RCC 7860 (cell line): ENCODE measurements at places on chromosomes 5 and 9.

GRCh38 chr5:8714861-8715260 lies 831.0 kb downstream of the SEMA5A start:
- DNase-seq = no peak

DNA sequence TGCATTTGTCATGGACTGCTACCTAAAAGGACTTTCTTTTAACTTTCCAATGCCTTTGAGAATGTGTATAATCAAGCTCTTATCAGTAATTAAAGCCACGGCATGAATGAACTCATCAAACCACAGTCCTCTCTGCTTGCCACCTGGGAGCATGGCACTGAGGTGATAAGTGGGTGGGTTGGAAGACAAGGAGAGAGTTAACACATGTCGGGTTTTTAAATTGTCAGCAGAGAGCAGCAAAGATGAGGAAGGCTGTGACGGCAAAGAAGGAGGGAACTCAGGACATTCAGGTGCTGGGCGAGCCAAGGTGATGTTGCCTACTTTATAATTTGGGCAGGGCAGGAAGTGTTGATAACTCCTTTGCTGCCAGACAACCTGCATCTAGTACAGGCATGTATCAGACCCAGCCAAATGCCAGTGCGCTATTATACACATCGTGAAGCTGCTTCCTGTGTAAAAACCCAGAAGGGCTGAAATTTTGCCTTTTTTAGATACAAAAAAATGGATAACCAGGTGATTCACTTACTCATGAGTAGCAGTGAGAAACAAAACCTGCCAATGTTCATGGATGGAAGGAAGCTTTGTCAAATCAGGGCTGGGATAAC lies 269.1 kb downstream of the KIF4B start:
- no peak for DNase-seq

DNA sequence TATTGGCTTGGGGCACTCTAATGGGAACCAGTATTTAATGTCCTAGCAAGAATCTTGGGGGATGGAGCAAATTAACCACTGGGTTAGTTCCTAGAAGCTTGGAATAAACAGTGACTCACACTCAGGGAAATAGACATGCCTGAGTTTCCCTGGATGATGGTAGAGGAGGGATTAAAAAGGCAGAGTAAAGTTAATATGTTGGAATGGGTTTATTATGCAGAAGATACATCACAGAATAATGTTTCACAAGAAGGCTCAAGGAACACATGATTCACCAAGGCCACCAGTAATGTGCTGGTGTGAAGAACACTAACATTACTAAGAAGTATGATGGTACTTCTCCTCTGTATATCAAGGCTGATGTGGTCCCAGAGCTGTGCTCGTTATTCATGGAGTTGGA lies 752.9 kb upstream of the SEMA6A start:
- DNase-seq = no peak

DNA sequence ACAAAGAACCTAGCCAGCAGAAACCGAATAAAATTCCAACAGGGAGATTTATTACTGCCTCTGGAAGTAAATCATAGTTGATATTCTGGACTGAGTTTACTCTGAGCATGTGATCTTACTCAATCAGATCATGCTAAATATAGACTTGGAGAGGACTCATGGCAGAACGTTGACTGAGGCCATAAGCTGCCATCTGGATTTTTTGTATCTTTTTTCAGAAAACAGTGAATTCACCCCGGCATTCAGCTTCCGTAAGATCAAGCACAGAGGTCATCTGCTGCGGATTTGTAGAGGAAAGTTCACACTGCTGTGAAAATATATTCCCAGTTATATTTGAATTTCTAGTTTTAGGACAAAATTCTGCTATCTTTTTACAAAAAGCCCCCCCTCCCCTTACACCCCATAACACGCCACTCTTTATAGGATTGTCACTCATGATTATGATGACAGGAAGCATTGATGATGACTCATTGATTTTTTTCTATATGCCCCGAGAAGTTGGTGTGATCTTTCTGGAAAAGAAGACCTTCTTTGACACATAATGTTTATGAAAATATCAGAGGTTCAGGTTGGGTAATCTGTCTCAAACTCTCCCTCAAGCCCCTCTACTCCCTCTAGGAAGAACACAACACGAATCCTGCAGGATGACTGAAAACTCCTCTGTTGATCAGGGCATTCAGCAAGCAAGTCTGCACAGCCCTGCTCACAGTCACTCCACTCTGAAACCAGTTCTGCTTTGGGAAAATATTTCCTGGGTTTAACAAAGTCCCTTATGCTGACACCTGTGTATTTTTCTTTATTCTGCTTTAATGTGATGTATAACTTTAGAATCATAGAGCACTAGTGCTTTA lies 70.8 kb downstream of the NXNL2 start:
- DNase-seq = no peak

GRCh38 chr9:107587191-107587963 lies 97.8 kb upstream of the KLF4 start:
- no peak for DNase-seq

DNA sequence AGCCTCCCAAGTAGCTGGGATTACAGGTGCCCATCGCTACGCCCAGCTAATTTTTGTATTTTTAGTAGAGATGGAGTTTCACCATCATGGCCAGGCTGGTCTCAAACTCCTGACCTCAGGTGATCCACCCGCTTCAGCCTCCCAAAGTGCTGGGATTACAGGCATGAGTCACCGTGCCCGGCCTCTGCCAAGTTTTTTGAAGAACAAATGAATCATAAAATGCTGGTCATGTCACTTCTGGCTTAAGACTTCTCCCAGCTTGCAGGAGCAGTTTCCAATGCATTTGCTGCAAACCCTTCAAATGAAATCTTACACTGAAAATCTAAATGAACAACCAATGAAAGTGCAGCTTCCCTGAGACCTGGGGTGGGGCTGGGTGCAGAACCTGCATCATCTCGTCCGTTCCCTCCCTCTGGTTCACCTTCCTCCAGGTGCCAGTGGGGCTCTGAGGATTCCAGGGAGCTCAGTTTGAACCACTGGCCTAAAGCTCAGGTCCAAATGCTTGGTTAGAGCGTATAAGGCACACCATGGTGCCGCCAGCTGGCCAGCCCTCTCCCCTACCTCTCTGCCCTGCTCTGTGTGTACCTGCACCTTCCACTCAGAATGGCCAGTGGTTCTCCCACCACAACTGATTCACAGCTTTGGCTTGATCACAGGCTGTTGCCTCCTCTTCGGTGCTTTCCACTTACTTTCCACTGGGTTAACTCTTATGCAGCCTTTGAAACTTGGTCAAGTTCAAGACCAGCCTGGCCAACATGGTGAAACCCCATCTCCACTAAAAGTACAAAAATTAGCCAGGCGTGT lies 39.8 kb upstream of the FUBP3 start:
- peak; percentile 44 for DNase-seq

- DNase-seq = peak; percentile 52
Measured at GRCh38 chr9:98992885-98993569, 49.3 kb downstream of the COL15A1 start.

- DNase-seq = no peak
Measured at GRCh38 chr5:96016216-96016615, 54.6 kb upstream of the ELL2 start.

- no peak for DNase-seq
Measured at GRCh38 chr9:97840521-97840920, 12.5 kb upstream of the FOXE1 start.

GRCh38 chr5:30930736-30931135 lies 262.8 kb upstream of the CDH6 start:
- peak; percentile 24 for DNase-seq

DNA sequence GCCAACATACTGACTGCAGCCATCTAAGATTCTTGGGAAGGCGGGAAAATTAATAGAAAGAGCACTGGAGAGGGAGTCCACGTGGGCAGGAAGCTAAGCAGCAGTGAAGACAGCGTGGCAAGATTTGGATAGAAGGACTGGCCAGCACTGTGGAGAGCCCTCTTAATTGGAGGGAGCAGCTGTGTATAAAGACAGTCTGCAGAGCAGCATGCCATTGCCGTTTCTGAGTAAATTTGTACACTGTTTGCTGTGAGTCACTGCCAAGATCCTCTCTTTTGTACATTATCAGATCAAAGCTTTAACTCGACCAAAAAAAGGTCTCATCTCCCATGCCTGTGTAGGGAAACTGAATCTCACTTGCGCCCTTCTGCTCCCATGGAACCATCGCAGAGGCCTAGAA lies 45.3 kb downstream of the INSYN2B start:
- no peak for DNase-seq

GRCh38 chr9:134742822-134743535 lies 101.4 kb downstream of the COL5A1 start:
- no peak for DNase-seq

GRCh38 chr5:173327948-173328843 lies at the start of gene STC2:
STC2 (minus strand) TSS chr5:173328414; CDS start chr5:173328193, 221 bp downstream.
- DNase-seq = peak; percentile 79

GRCh38 chr5:137734331-137734730 lies 1.6 kb downstream of the KLHL3 start:
- DNase-seq = no peak

DNA sequence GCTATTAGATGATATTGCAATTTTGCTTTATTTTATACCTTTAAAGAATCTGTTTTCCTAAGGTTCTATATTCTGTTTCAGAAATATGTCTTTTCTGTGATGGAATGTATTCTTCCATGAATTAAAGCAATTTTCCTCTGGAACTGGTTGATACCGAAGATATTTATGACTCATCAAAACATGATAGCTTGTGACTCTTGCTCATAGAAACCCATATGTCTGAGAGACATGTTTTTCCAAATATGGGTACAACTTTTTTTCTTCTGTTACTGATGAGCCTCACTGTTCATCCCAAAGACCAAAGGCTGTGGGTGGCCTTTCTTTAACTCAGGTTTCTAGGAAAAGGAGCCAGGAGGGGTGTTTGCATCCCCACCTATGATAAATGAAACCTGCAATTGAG lies 126.1 kb upstream of the PAPPA start:
- peak; percentile 65 for DNase-seq

DNA sequence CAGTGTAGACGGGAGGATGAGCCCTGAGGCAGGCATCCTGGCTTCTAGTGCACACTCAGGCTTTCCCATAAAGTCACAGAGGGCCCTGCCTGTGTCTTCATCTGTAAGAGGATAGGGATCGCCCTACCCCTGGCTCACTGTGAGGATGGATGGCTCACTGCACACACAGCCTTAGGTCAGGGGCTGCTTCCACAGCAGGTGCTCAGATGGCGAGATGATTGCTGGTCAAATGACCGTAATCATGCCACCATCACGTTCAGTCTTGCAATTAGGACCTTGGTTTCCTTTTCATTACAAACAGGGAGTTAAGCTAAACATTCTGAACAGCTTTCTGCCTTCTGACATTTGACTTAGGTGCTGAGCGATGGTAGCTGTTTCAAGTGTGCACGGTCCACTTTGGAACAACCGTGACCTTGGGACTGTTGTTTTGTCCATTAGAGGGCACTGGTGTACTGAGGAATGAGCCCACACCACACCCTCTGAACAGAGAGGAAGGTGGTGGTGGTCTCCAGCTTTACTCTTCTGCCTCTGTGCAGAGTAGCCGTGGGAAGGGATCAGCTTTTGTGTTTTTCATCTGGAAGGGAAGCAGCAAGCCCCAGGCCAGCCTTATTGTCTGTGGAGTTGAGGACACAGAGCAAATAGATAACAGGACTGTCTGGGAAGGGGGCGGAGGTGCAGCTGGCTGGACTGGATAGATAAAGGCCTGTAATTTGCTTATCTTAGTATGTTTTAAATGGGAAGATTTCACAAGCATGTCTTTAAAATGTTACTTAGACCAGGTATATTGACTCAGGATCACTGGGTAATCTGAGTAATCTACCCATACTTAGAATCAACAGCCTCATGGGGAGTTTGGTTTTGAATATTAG lies 183.1 kb downstream of the TRIO start:
- no peak for DNase-seq

- DNase-seq = no peak
Measured at GRCh38 chr5:1725641-1726468, 73.8 kb downstream of the MRPL36 start.

GRCh38 chr9:96612966-96613589 lies 6.6 kb downstream of the CDC14B start:
- no peak for DNase-seq

DNA sequence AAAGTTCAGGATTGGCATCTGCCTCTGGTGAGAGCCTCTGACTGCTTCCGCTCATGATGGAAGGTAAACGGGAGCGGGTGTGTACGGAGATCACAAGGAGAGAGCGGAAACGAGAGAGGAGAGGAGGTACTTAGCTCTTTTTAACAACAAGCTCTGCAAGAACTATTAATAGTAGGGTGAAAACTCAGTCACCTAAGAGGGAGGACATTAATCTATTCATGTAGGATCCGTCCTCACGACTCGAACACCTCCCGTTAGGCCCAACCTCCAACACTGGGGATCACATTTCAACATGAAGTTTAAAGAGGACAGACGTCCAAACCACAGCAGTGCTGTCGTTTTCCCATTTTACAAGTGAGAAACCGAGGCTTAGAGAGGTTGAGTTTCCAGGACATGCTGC lies 173.7 kb downstream of the SLC28A3 start:
- no peak for DNase-seq

- DNase-seq = no peak
Measured at GRCh38 chr5:65854925-65855324, 71.5 kb upstream of the ERBIN start.

GRCh38 chr5:94263068-94263467 lies 355.3 kb downstream of the KIAA0825 start:
- DNase-seq = no peak

DNA sequence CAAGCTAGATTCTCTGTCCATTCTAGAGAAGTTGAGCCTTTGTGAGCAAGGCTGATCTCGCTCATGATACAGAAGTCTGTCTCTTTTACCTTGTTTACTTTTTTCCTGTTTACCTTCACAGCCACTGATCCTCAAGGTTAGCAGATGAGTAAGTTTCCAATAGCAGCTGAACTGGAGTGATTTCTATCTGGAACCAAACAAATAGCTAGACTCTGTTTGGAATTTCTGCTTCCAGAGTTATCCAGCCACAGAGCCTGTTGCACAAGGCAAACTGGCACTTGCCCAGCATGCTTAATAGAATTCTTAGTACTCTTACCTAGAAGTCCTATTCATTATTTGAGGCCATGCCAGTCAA lies 12.8 kb upstream of the PANK3 start:
- DNase-seq = no peak

GRCh38 chr5:124410539-124411488 lies 335.6 kb downstream of the ZNF608 start:
- no peak for DNase-seq

DNA sequence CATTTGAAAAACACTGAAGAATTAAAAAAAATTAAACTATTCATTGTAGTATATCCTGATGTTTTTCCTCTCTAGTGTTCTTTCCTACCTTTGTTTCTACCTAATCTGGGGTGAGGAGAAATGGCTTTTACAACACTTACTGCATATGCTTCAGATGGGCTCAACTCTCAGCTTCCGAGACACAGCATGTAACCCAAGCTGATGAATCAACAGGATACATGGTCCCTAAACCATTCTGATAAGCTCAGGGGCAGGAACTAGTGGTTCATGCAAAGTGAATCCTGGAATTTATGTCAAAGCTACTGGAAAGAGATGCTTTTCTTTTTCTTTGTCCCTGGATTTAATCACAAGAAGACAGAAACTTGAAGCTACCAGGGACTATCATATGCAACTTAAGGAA lies 672.5 kb upstream of the RORB start:
- no peak for DNase-seq

DNA sequence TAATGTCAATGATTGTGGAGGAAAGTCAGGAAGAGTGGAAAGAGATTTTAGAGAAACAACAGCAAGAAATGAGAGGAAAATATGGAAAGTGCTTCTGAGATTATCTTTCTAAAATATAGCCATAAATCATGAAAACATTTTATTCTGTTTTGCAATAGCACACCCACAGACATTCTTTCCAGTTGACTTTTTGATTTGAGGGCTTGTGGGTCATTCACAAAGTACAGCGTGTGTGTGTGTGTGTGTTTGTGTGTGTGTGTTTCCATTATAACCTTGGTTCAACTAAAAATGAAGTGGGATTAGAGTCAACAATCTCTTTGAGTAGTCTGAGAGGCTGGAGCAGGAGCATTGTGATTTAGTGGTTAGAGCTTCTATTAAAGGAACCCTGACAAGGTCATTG lies 116.6 kb upstream of the GAS1 start:
- DNase-seq = no peak
